NCI-H2081 (cell line): ENCODE measurements at places on chromosomes 3 and 15.

DNA sequence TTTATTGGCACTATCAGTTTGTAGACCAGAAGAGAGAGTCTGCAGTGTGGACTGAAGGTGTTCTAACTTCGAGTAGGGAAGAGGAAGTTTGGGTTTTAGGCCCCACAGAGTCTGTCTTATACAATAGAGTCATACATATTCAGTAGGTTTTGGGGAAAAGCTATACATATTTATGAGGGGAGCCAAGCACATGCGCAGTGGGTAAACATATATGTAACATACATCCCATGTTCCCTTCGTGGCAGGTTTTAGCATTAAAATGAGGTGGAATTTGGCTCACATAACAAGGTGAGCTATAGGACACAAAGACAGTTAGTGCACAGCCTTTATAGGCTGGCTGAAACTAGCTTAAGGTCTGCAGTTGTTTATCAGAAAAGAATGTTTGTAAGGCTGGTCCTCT lies 4.9 kb downstream of the GALK2 start:
- DNase-seq: no peak

DNA sequence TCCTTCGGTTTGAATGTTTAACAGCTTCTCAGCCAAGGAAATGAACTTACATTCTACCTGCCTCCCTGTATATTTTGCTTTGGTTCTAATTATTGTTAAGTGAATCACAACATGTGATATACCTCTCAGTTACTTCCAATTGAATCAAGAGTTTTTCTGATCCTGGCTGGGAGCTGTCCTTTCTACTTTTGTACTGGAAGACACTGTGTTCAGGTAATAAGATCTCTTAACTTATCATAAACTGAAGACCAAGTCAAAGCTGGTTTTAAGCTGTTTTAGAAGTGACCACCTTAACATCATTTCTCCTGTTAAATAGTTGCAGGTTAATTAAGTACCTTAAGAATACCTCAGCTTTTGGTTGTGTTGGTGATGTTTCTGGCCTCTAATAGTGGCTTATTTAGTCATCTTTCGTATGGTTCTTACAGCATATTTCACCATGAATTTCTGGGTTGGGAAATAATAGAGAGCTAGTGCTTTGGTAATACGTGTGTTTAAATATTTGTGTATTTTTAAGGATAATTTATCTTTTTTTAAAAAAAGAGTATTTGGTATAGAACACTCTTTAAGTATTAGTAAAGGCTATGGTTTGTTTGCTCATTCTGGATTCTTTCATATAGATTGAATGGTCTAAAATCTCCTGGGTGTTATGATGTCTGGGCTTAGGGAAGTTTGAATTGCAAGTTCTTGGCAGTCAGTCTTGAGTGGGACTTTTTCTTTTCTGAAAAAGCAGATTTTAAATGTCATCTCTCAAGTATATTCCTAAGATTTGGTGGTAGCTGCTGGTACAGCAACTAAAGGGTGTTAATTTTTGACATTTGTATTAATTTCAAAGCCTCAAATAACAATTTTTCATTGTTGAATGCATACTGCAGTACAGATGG lies 1.6 kb downstream of the RAB8B start:
- no peak for DNase-seq

- no peak for DNase-seq
Observed at GRCh38 chr15:75178171-75178937, 23.3 kb upstream of the C15orf39 start.

- DNase-seq: peak; percentile 23
Observed at GRCh38 chr3:183438735-183439134, 10.3 kb upstream of the MCF2L2 start.

GRCh38 chr15:85706779-85707518 lies 87.8 kb downstream of the KLHL25 start:
- DNase-seq: no peak
